ENCODE measurements at places on chromosomes 4 and X. TPM values are rescaled to one million over a fixed set of nuclear protein-coding genes. Genes with fewer than 3 reads are reported as not detected.

The PROM1 gene
- total RNA-seq: 136 TPM

The ARHGAP24 gene
- 5.2 TPM for total RNA-seq

The RAB28 gene
- total RNA-seq: 13.0 TPM

The ATP1B4 gene
- not detected for total RNA-seq

The NHSL2 gene
- 11.8 TPM for total RNA-seq

DNA sequence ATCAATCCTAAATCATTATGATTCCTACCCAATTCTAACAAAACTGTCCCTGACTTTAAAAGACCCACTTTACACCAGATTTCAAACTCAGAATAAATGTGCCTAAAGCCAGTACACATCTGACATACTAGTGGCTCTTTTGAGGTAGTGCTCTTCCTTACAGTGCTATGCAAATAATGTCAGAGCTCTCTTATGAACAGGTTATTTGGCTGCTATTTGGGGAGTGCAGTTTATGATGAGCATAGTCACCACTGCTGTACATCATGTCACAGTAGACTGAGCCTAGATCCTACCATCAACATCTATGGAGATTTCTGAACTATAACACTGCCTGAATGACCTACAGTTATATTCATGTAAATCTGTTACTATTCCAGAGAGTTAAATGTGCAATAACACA lies 50.4 kb upstream of the PAGE5 start:
- DNase-seq: no peak

DNA sequence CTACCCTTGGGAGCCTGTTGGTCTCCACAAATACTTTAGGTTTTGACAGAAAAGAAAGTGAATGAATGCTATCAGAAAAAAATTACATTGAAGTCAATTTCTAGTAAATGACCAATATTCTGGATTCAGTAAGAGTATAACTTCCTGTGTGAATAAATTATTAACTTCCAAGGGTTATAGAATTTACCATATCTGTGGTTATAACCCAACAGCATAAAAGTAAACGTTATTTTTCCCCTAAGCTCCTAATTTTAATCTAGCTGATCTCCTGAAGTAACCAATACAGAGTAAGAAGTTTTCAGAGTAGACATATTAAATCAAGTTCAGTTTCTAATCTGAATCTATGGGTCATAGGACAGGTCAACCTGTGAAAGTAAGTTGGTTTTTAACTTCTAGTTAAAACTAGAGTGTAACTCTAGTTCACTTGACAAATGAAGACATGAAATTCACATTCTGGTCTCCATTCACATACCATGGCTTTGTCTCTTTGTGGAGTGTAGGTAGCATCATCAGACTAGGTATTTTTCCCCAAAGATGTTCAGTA lies 22.8 kb downstream of the DTHD1 start:
- no peak for DNase-seq

GRCh38 chr4:183163135-183163534 lies 64.1 kb downstream of the WWC2 start:
- DNase-seq: no peak

DNA sequence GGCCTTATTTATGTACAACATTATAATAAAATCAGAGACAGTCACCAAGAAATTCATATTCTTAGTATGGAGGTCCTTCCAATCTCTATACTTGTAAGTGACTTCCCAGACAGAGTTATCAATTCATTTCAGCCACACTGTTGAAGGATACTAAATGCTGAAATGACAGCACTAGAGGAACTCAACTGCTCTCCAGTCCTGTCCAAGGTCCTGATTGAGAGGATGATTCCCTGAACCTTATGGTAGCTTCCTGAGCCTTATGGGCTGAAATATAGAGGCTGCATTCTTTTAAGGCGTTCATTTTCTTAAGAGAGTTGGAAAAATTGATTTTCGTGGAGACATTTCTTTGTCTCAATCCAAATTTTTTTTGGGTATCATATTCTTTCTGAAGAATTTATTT lies 205.9 kb downstream of the TLL1 start:
- DNase-seq: no peak

GRCh38 chrX:122868631-122869030 lies 315.4 kb upstream of the GRIA3 start:
- DNase-seq: no peak

- DNase-seq: no peak
Measured at GRCh38 chr4:27973700-27974099, 1113.1 kb downstream of the STIM2 start.

- no peak for DNase-seq
Measured at GRCh38 chr4:165621983-165622382, 243.2 kb downstream of the CPE start.

GRCh38 chr4:42150653-42151567 lies 1.5 kb downstream of the BEND4 start:
- DNase-seq: peak; percentile 53

DNA sequence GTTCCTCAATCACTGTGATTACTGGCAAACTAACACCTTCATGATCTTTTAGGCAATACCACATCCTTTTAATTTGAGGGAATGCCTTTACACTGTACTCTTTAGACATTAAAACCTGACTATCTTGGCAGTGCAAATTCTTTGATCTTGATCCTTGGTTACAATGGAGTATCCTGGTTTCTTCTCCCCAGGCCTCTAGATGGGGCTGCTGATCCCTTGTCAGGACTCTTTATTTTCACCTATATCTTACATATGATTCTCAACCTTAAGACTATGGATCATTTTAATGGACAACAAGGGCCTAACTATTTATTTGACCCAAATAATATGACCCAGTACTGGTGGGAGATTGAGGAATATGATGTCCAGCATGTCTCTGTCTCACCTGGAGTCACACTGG lies 1005.5 kb upstream of the INTU start:
- no peak for DNase-seq

GRCh38 chr4:5444918-5445517 lies 263.3 kb downstream of the EVC2 start:
- DNase-seq: no peak

DNA sequence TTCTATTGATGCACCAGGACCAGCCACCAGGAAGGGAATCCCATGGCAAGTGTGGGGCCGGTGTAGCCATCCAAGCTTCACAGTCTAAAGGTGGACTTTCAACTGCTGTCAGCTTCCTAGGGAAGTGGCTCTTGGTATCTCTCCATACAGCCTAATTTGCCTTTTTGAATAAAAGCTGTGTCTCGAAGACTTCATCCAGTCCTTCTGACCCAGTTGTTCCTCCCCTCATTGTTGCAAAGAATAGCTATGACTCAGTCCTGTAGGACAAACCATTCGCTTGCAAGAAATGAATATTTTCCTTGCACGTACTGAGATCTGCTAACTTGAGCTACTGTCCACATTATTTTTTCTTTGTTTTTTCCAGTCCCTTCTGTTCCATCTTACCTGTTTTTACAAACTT lies 145.1 kb upstream of the CTSO start:
- DNase-seq: no peak

GRCh38 chrX:9494771-9495170 lies 29.9 kb downstream of the TBL1X start:
- DNase-seq: no peak
